Caco-2 (cell line): ENCODE measurements at places on chromosomes 11 and 22. TPM values are rescaled to one million over a fixed set of nuclear protein-coding genes. Genes with fewer than 3 reads are reported as not detected.
A peak's percentile ranks its signal among the peaks of the same experiment; 100 is the strongest.

NXPE4 gene
- total RNA-seq, result not detected in 2 replicates

GRCh38 chr22:25623310-25623734, 58.8 kb downstream of the GRK3 start:
- DNase-seq, result no peak

- no peak for DNase-seq
These were observed 48.6 kb downstream of the AHNAK start for GRCh38 chr11:62498031-62498430.

- peak; percentile 74 for DNase-seq
These were observed 75.7 kb downstream of the CCDC83 start for GRCh38 chr11:85930879-85931366.

SMCO4 gene
- total RNA-seq, result 45.6 and 46.3 TPM in 2 replicates

DNA sequence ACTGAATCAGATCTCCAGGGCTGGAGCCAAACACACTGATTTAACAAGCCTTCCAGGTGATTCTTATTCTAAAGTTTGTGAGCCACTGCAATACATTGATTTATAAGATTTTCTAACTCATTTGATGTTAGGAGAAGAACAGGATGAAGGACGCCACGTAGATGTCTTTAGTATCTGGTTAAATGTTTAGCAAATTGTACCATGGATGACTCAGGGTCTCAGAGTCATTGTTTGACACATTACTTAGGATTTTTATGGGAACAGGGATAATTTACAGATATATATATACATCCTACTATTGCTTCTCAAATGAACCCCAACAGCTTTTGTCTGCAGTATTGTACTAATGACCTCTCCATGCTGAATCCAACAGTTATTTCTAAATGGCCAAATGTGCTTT, 143.1 kb upstream of the DDI1 start:
- no peak for DNase-seq

SPON1 gene
- 41.4 and 46.9 TPM in 2 replicates for total RNA-seq

GRCh38 chr11:72114570-72114969, 2.1 kb upstream of the ANAPC15 start:
- DNase-seq, result no peak

ASCC2 gene
- total RNA-seq, result 61.4 and 68.8 TPM in 2 replicates

DNA sequence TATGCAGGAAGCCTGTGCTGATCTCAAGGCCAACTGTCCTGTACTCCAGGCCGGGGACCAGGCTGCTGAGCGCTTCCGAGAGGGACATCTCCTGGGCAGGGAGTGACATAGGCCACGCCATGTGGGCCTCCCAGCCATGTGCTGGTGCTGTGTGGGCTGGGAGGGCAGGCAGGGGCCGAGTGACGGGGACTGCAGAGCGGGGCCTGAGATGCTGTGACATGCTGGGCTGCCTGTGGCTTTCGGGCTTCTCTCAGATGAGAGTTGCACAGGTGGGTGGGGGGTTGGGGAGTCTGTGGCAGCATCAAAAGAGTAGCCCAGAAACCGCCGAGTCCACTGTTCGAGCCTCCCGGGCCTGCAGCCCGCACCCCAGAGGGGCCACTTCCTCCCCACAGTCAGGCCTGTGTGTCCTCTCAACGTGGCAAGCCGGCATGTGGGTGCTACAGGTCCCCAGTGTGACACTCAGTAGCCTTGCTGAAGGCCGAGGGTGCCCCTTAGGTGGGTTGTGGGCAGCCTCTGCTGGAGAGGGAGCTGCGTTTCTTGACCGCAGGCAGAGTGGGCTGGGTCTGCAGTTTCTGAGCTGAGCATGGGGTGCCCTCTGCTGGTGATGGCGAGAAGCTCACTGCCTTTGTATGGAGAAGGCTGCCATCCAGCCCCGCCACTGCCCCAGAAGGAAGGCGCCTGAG, 101.2 kb downstream of the BCR start:
- peak; percentile 86 for DNase-seq

DNA sequence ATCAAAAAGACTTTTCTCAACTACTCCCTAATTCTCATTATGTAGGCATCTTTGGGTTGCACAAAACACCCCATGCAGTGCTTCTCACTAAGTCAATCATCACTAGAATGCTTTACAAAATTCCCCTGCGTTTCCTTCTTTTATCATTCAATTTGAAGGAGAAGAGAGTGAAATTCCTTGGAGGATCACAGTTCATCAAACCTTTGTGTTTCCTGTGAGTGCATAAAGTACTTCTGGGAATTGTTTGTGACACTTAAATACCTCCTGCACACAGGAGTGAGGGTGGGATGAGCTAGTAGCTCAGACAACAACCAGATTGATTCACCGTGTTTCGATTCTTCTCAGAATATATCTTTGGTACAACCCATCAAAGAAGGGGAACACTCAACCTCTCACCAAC, 3.7 kb upstream of the OR5AR1 start:
- no peak for DNase-seq
